Posterior vena cava (tissue), 2 donors: ENCODE measurements at places on chromosomes 3 and 15. TPM values are rescaled to one million over a fixed set of nuclear protein-coding genes. Genes with fewer than 3 reads are reported as not detected.

DNA sequence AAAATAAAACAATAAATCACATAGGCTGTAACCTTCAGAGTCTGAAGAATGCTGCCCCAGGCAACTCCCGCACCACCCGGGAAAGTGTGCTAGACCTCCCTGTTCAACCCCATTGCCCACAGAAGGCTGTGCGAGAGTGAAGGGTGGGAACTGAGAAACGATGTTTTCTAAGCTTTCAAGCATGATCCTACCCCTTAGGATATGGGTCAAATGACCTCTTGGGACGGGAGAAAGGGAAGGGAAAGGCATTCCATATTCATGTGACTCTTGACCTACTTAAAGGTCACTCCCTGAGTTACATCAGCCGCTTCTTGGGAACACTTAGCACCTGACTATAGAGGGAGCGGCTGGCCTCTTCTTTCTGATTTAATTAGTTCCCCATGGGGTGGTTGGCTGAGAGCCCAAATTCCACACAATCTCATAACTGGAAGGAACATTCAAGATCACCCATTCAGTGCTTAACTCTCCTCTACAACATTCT is 114.7 kb upstream of the SLC24A5 start:
- no peak for DNase-seq

DNA sequence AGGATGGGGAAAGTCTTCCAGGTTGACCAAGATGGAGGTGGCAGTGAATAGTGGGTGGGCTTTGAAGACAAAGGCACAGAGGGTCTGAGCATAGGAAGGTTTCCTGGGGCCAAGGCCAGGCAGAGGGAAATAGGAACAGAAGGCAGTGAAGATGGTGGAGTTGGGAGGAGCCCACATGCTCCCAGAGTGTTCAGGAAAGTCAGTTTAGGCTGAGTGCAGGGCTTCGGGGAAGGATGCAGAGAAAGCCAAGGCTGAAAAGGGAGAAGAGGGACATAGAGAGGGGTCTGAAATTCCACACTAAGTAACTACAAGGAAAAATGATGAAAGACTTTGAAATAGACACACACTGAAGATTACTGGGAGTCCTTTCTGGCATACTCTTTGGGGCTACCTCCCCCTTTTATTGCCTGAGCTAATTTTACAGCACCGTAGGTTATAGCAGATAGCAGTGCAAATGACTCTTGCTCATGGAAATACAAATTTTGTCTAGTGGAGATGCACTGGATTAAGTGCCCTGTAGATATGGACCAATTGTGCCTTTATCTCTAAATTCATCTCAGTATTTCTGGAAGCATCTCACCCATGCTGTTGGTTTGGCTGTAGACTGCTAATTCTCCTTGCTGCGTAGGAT is 3.8 kb downstream of the CX3CR1 start:
- no peak for DNase-seq

- DNase-seq = no peak
Measured at GRCh38 chr15:91946075-91946474, 92.6 kb downstream of the SLCO3A1 start.

- no peak for DNase-seq
Measured at GRCh38 chr15:58490086-58490887, 58.5 kb downstream of the LIPC start.

- no peak for DNase-seq
Measured at GRCh38 chr3:124137216-124137615, 145.3 kb upstream of the ROPN1 start.

GRCh38 chr15:57112178-57112577 is 193.7 kb downstream of the TCF12 start:
- DNase-seq = no peak

GRCh38 chr3:54849360-54849759 is 78.5 kb downstream of the LRTM1 start:
- DNase-seq = no peak

GRCh38 chr15:39448409-39448808 is 132.5 kb upstream of the THBS1 start:
- no peak for DNase-seq

GRCh38 chr3:161221806-161222600 is 892 bp downstream of the NMD3 start:
- no peak for DNase-seq

GRCh38 chr15:79310985-79311900 is at the start of gene TMED3:
TMED3 (plus strand) TSS chr15:79311112; CDS start chr15:79311250, 138 bp downstream.
- peak; percentile 90 for DNase-seq

GRCh38 chr15:26901041-26901440 is 34.2 kb downstream of the GABRA5 start:
- DNase-seq = no peak

GRCh38 chr15:64029110-64029509 is 17.2 kb downstream of the DAPK2 start:
- no peak for DNase-seq

- DNase-seq = no peak
Measured at GRCh38 chr3:20511863-20512505, 326.0 kb upstream of the SGO1 start.

CD200 gene
- total RNA-seq = 17.7 TPM

BCL2A1 gene
- total RNA-seq = 3.6 TPM

HES1 gene
- total RNA-seq = 29.2 TPM

MINAR1 gene
- 0.69 TPM for total RNA-seq

ST8SIA2 gene
- total RNA-seq = not detected

APOD gene
- 221 TPM for total RNA-seq
